ENCODE measurements at places on chromosomes 13 and 19.

DNA sequence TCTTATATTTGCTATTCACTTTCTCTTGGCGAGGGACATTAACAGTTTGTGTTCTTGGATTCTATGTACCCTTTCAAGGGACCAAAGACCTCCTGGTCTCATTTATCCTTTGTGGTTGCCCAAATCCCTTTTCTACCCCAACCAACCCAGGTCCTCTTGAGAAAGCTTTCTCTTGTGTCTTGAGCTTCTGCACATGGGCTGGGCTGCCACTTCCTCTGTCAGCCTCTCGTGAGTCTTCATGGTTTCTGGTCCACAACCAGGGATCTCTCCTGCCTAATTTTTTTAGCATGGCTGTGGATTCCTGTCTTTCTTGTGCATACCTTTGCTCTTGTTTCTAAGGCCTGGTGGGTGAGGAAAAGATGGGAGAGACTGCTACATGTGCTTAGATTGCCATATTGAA lies 14.9 kb downstream of the TIMM13 start:
- no peak for DNase-seq

DNA sequence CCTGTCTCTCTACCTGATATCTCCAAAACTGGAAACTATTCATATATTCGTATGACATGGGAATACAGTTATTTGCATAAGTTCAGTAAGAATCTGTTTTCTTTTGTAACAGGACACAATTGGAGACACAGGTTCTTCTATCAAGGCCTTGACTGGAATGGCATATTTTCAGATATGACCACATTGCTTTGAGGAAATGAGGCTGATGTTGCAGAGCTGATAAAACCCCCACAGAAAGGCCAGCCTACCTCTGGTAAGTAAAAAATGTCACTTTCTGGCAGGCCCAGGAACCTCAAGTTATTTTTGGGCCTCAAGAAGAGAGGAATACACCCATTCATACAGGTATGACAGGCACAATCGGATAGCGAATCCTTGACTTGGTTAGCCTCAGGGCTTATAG lies 29.5 kb upstream of the KBTBD6 start:
- DNase-seq, result no peak

DNA sequence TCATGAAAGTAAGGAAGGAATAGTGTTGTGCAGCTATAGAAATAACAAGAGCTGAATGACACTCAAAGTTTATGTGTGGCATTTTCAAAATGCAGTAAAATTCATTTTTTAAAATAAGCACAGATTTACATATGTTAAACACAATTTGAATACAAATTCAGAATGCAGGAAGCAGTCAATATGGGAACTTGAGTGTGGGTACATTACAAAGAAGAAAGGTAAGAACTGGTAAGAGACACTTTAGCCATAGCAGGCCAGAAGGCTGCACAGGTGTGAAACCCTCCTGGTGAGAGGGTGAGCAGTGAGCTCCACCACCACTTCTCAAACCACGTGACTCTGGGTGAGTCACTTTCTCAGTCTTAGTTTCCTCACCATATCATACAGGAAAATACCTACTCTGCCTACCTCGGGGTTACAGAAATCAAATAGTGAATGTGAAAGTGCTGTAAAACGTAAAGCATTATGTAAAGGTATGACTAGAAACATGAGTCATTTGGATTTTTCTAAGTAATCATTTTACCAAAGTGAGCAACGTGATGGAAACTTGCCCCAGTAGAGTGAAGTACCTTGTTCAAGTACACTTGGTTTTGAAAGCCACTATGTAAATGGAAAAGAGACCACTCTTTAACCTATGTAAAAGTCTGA lies 40.5 kb downstream of the USP12 start:
- peak; percentile 37 for DNase-seq

DNA sequence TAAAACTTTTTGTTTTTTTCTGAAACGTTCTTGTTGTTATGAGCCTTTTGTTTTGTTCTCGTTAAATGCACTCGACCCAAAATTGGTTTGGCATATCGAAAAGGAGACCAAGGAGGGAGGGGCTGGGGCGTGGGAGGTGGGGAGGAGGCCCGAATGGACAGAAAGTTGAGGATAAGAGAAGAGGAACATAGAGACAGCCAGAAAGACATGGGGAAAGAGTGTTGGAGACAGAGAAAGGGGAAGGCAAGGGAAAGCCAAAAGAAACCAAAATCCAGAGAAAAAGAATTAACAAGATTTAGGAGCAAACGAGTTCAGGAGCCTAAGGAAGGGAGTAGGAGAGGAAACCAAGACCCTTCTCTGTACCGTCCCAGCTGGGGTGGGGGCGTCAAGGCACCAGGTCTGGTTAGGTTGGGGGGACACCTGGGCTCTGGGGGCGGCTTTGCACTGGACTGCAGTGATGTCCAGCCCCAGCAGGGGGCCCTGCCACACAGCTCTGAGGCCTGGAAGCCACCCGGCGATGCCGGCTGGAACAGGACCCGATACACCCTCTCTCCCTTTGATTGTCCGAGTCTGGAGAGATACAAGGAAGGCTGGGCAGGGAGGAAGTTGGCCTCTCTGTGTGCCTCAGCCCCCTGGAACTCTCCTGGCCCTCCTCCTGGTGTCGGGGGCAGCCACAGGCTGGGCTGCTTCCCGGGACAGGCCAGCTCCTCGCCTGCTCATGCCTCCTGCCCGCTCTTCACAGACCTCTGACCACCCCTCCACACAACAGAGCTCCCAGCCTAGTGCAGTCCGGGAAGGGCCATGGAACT lies 11.6 kb upstream of the ASF1B start:
- no peak for DNase-seq

DNA sequence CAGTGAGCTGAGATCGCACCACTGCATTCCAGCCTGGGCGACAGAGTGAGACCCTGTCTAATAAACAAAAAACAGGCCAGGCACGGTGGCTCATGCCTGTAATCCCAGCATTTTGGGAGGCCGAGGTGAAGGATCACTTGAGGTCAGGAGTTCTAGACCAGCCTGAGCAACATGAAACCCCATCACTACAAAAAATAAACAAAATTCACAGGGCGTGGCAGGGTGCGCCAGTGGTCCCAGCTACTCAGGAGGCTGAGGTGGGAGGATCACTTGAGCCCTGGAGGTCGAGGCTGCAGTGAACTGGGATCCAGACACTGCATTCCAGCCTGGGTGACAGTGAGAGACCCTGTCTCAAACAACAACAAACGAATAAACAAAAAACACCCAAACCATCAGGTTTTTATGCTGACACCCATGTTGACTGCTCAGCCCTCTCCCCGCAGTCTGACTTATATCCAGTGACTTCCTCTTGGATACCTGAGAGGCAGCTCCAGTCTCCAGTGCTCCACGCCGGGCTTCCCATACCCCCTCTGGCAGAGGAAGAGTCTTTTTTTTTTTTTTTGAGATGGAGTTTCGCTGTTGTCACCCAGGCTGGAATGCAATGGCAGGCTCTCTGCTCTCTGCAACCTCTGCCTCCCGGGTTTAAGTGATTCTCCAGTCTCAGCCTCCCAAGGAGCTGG lies 17.7 kb downstream of the WTIP start:
- DNase-seq, result no peak

- DNase-seq, result no peak
These were observed 10.1 kb upstream of the ZNF358 start for GRCh38 chr19:7505682-7506384.

DNA sequence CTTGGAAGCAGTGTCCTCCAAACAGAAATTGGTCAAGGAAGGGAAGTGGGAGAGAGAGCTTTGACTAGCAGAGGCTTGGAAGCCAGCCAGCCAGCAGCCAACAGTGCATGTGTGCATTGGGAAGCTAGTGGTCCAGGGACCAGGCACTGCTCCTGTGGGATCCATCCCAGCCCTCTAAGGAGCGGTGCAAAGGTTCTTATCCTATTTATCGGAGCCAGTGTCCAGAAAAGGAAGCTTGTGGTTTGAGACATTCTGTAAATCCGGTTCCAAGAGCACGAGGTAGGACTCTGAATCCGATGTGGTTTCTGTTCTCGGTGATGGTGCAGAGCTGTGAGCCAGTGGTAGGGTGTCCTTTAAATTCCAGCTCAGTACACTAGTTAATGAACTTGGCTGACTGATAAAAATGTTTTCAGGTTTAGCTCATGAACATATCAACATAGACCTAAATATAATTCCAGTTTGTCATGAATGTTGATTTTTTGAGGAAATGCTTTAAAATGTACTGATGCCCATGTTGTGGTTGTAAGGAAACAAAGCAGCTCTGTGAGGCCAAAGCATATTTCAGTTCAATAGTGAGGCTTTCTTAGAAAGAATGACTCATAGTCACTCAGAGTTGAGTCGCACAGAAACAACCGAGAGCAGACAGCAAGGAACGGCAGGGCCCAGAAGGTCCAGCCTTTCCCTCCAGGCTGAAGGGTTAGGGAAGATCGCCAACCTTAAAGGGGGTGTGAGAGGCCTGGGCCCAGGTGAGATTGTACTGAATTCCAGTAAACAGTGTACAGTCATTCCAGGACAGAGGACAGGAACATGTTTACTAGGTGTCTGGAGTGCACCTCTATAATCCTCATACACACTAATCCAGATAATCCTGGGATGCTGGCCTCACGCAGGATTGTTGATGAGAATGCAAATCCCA lies 21.5 kb upstream of the GARRE1 start:
- DNase-seq, result no peak

- no peak for DNase-seq
These were observed 7.1 kb downstream of the LDLR start for GRCh38 chr19:11096210-11096841.

- no peak for DNase-seq
These were observed 2.2 kb downstream of the CLEC11A start for GRCh38 chr19:50725218-50725910.

- DNase-seq, result no peak
These were observed 5.3 kb downstream of the ABCA7 start for GRCh38 chr19:1045247-1045603.

- no peak for DNase-seq
These were observed 13.0 kb downstream of the OPA3 start for GRCh38 chr19:45571457-45572220.

DNA sequence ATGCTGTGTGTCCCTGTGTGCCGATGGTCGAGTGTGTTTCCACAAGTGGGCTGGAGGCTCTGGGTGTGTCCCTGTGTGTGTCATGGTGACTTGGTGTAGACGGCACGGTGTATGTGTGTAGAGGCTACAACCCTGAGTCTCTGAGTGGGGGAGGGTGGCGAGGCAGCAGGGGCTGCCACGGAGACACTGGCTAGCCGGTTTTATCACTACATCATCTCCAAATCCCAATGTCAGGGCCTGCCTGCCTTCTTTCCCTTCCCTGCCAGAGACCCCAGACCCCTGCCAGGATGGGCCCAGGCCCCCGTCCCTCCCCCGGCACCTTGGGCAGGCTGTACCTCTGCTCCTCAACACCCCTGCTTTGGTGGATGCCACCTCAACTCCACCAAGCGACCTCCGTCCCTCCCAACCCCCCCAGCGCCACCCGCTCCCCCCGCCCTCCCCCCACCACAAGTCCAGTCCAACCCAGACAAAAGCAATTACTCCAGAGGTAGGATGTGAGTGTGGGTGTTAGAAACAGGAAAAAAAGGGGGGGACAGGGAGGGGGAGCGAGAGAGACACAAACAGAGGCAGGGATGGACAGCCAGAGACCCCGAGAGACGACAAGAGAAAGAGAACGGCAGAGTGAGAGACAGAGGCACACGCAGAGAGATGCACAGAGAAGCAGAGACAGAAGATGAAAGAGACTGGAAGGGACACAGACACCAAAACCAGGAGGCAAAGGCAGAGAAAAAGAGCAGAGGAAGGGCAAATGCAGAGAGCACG lies 21.6 kb upstream of the POU2F2 start:
- DNase-seq, result no peak

DNA sequence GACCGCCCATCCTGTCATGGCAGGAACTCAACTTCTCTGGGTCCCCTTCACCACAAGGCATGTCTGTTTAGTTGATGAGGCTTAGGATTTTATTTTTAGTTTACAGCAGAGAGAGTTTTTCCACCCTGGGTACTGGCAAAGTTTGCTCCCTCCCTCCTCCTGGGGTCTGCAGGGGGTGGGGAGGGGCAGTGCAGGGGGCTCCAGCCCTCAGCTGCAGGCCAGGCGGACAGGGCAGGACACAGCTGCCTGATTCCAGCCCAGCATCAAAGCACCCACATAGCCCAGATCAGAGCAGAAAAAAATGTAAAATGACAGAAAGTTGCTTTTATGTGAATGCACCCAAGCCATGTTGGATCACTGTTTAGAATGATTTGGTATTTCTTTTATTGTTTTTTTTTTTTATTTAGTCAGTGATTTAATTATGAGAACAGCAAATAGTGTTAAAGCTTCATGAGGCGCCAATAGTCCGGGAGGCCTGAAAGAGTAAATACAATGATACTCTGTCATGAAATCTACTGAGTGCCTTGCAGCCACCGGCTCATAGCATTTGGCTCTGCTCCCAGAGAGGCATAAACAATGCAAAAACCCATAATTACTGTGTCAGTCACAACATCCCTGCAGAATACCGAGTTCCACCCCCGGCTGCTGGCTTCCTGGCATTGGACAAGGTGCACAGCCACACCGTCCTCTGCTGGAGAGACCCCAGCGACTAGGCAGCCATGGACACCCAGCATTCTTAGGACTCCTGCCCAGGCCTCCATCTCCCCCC lies 923.5 kb downstream of the UQCRFS1 start:
- no peak for DNase-seq

GRCh38 chr19:1076951-1077350 lies 10.0 kb downstream of the ARHGAP45 start:
- peak; percentile 71 for DNase-seq

- no peak for DNase-seq
These were observed at the start of gene PHLDB3 for GRCh38 chr19:43504426-43505185. Gene PHLDB3, minus strand, starts transcription at chr19:43504746. Its CDS starts 628 bp downstream, at chr19:43504118.

DNA sequence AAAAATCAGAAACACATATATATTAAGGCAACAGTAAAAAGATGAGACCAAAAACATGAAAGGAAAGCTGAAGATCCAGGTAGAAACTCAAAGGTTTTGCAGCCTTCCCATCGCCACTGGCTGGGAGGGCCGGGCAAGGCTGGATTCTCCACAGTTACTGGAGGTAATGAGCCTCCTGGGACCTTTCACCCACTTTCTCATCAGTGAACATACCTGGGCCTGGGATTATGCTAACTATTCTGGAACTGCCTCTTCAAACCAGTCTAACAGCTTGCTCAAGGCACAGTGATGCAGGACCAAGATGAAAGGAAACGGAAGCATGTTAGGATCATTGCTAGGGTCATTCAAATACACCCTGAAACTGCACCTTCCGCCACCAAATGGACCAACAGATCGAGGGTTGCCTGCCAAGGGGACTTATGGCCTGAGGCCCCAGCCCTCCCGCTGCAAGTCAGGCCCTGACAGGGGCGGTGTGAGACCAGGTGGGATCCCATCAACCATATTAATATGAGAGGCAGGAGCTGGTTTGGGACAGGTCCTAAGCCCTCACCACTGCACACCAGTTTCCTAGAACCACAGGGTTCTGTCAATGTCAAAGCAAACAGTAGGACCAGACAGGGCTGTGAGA lies 28.4 kb upstream of the ATP12A start:
- DNase-seq, result no peak

DNA sequence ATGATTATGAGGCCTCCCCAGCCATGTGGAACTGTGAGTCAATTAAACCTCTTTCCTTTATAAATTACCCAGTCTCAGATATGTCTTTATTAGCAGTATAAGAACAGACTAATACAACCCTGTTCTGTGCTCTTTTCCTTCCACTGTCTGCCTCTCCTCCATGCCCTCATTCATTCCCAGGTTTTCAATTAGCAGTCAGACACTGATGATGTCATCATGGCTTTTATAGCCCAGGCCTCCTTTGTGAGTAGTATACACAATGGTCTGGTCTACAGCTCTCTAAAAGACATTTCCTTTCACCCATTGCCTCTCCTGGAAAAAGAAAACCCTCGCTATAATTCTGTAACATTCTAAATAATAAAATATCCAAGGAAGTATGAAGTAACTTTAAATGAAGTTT lies 25.5 kb downstream of the FGF14 start:
- no peak for DNase-seq

GRCh38 chr13:46686171-46686570 lies 110.8 kb downstream of the ESD start:
- no peak for DNase-seq

- no peak for DNase-seq
These were observed 159.8 kb downstream of the ENOX1 start for GRCh38 chr13:43626994-43627393.
